ENCODE measurements at places on chromosomes 12 and 14.

GRCh38 chr12:128078301-128078971 is 188.5 kb upstream of the TMEM132C start:
- DNase-seq: no peak

- no peak for DNase-seq
Measured at GRCh38 chr12:114287821-114288525, 118.0 kb downstream of the TBX5 start.

GRCh38 chr12:55732288-55732687 is 3.5 kb upstream of the CD63 start:
- no peak for DNase-seq

DNA sequence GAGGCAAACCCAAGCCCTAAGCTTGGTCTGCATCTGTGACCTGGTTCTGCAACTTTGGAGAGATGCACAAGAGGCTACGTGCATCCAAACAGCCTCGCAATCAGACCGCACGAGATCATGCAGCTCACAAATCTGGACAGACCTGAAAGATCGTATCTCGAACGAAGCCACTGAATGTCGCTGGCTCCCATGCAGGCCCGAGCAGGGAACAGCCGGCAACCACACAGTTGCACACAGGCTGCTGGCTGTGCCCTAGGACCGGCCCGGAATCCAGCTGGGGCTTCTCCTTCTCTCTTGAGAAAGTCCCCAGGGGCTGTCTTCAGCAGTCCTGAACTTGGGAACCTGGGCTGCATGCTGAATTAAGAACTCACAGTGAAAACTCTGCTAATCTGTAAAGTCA is 27.9 kb downstream of the WNT5B start:
- no peak for DNase-seq

- DNase-seq: no peak
Measured at GRCh38 chr14:60502541-60502940, 6.4 kb upstream of the SIX6 start.

DNA sequence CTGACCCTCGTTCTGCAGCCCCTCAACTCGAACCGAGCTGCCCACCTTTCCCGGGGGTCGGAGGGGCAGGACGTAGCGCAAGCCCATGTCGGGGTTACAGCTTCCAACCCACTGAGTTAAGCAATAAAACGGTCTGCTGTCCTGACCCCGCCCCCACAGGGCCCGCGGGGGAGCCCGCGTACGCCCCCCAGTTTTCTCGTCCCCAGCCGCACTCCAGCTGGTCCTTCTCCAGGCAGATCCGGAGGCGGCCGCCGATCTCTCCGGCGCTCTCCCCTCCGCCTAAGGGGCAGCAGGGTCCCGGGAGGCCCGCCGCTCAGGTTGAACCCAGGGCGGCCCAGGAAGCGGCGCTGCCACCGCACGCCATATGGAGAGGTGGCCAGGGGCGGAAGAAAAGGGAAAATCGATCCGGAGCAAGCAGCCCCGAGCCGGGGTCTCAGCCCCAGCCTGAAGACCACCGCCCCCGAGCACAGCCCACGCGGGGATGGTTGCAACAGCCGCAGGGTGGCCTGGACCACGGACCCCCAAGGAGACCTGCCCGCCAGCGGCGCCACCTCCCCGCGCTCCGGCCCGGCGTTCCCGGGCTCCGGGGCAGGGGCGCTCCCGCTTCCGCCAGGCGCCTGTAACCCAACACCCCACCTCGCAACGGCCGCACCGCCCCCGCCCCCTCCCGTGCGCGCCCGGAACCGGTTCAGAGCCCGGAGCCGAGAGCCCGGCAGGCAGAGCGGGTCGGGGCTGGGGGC is 760 bp downstream of the ACTN1 start:
- DNase-seq: peak; percentile 43
